ENCODE measurements at places on chromosomes 1 and 21. TPM values are rescaled to one million over a fixed set of nuclear protein-coding genes. Genes with fewer than 3 reads are reported as not detected.
A peak's percentile ranks its signal among the peaks of the same experiment; 100 is the strongest.

DNA sequence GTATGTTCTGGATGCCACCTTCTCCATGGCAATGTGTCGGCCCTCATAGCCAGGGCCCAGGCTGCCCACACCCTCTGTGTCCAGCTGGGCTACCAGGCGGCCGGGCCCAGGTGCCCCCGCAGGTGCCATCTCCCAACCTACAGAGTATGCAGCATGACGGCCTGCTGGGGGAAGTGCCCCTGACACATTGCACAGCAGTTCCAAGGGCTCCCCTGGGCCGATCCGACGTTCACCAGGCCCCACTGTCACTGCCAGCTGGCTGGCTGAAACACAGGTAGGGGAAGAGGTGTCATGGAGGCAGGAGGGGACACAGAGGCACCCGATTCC lies 5.4 kb downstream of the IGSF8 start:
- no peak for DNase-seq

GRCh38 chr1:197126691-197127090 lies 19.8 kb downstream of the ASPM start:
- no peak for DNase-seq

DNA sequence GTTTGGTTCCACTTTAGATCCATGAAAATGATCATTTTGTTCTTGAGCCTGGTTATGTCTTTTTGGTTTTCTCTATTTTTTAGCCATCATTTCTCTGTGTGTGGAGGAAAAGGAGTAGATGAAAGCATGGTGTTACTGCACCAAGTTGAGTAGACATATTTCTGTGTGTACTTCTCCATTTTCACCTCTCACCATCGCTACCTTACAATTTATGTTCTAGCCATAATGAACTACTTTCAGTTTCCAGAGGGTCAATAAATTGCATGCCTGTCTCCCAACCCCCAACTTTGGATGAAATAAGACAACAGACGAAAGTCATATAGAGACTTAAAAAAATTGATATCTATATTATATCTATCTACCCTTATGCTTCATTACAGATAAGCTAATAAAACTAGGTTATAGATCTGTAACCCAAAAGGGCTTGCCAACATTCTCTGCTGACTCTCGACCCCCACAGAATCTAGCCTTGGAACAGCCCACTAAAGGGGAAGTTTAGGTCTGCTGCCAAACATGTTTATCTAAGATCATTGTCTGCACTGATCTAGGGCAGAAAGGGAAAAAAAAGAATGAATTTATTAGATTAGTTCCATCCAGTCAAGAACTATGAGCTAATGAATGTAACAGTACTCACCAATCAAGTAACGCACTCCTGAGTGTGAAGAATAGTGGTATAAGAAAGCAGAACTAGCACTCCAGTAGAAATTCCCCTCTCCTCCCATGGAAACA lies 7.5 kb upstream of the MAN1A2 start:
- no peak for DNase-seq

GRCh38 chr1:22807340-22807739 lies 96.7 kb downstream of the EPHB2 start:
- DNase-seq, result no peak

DNA sequence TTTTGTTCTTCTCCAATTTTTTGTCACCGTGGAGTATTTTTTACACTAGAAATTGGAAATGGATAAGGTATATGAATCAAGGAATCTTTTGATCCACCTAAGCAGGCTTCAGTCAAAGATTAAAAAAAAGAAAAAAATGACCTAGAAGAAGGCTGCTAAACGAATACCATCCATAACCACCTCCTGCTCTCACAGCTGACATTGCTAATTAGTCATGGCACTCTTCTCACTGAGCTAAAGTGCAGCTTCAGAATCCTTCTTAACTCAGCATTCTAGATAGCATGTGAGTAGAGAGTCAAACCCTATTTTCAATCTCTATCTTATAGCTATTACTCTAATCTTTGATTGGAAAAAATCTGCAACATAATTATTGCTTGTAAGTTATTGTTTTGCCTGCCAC lies 40.2 kb upstream of the ST6GALNAC5 start:
- no peak for DNase-seq

GRCh38 chr1:33237579-33237978 lies 18.7 kb upstream of the ZNF362 start:
- DNase-seq, result no peak

- DNase-seq, result peak; percentile 20
Measured at GRCh38 chr1:180213401-180214170, 16.5 kb upstream of the LHX4 start.

The DAB1 gene
- total RNA-seq, result 75.3 TPM

The KHDRBS1 gene
- total RNA-seq, result 97.4 TPM

DNA sequence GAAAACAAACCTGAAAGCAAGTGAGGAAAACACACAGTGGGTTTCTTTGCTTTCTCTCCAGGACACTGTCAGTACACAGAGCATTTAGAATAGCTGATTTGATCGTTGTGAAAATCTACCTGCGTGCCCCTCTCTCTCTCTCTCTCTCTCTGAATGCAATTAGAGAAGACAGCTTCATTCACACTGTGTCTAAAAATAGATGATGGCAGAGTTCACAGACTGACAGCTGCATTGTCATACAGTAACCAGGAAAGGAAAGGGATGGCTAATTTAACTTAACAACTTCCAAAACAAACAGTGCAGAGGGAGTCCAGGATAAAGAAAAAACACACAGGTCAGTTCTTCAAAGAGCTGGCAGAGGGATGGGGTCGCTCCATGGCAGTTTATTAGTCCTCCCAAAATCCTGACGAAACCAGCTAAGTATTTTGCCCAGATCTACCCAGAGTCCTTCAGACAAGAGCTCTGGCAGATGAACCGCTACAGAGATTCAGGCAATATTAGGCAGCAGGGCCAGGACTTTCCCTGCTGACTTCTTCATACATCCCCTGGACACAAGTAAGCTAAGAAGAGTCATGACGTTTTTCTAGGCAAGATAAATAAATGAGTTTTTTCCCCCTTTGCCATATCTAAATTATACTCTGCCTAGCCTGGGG lies 58.9 kb downstream of the WLS start:
- DNase-seq, result no peak

Measured in Peyer's patch (tissue), 4 donors.